ENCODE measurements at places on chromosomes 3 and 15.

GRCh38 chr15:39579487-39580116 lies 1.3 kb upstream of the THBS1 start:
- DNase-seq = no peak

GRCh38 chr15:64865126-64865997 lies 23.6 kb downstream of the PLEKHO2 start:
- no peak for DNase-seq

DNA sequence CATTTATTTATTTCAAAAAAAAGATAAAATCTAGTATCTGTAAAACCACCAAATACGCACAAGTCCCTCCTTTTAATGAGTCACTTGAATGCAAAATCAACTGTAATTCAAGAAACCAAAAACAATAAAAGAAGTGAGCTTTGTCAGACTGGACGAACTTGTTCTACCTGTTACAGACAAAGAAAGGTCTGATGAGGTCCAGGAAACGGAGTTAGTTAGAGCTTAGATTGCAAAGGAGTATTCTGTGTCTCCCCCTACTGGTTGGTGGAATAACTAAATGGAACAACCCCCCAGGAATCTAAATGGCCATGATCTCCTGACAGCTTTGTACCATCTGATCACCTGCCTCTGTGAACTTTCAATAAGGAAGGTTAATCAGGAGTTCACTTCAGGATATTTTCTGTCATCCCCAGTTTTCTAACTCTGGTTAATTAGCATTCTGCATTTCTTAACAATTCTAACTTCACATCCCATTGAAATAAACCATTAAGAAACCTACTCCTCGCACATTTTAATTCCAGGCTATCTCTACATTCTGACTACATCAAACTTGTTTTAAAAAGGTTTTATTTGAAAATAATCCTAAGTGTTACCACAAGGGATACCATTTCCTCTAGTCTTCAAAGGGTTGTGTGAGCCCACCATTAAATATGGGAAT lies 333.0 kb upstream of the SATB1 start:
- DNase-seq = peak; percentile 75

GRCh38 chr3:101027286-101027685 lies 34.1 kb upstream of the ABI3BP start:
- DNase-seq = no peak

DNA sequence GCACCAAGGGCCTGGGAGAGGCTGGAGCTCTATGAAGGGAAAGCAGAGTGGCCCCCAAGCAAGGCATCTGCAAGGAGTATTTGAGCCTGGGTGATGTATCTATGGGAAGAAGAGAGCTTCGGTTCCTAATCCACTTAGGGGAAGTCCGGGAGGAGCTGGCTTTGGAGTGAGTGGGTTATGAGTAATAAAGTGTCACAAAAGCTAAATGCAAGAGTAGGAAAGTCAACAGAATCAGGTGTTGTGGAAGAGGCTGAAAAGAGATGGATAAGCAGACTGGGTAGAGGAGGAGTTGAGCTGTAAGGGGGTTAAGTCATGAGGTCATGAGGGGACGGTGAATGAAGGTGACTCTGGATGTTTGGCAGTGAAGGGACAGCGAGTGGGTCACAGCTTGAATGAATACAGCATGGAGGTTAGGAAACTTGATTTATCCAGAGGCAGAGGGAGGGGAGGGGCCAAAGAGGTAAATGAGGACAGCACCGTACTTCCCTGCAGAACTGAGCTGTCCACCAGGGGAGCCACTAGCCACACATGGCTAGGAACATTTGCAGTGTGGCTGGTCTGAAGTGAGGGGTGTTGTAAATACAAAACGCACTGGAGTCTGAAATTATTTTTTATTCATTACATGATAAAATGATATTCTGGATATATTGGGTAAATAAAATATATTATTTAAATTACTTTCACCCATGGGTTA lies 83.3 kb downstream of the ADCY5 start:
- DNase-seq = no peak

- no peak for DNase-seq
Measured at GRCh38 chr3:179771797-179772196, 119.0 kb downstream of the USP13 start.

- DNase-seq = no peak
Measured at GRCh38 chr3:53702776-53703530, 143.3 kb downstream of the CHDH start.

DNA sequence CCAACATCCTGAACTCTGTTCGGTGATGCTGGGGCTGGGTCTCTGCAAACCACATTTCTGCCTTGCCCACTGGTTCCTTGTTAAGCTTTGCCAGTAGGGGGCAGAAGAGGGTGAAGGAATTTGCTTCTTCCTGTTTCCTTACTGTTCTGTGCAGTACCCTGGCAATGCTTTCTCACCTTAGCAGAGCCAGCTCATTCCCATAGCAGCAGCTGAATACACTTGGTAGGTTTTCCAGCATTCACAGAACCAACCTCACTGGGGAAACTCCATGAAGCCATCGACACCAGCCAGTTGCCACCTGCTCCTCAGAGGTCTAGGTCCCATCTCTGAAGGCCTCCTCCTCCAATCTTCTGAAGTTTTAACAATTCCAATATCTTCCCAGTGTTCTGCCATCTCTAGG lies 308.4 kb downstream of the PDCD6IP start:
- peak; percentile 28 for DNase-seq

DNA sequence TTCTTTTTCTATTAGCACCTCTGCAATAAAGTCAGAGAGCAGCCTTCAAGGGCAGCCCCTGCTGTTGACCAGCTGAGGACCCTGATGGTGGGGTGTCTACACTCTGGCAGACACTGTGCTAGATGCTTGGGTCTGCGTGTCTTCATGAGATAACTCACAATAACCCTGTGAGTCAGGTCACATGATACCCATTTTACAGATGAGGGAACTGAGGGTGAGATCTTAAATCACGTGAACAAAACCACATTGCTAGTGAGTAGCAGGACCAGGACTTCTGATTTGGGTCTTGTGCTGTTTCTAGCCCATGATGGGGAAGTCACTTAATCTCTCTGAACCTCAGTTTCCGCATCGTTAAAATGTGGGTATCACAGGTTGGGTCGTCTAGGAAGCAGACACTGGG lies 118.5 kb upstream of the LIPC start:
- DNase-seq = no peak

- DNase-seq = no peak
Measured at GRCh38 chr3:141178551-141178950, 53.1 kb upstream of the PXYLP1 start.

DNA sequence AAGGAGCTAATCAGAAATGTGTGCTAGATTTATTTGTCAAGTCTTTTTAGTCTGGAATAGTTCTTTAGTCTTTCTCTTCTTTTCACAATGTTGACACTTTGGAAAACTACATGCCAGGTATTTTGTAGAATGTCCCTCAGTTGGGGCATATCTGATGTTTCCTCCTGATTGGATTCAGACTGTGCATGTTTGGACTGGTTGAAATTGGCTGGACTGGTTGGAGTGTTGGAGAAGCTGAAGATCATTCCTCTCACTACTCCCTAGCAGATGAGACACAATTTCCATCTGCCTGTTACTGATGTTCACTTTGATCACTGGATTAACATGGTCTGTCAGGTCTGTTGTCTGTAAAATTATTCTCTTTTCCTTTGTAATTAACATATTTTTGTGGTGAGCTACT lies 3.7 kb downstream of the NME9 start:
- no peak for DNase-seq

DNA sequence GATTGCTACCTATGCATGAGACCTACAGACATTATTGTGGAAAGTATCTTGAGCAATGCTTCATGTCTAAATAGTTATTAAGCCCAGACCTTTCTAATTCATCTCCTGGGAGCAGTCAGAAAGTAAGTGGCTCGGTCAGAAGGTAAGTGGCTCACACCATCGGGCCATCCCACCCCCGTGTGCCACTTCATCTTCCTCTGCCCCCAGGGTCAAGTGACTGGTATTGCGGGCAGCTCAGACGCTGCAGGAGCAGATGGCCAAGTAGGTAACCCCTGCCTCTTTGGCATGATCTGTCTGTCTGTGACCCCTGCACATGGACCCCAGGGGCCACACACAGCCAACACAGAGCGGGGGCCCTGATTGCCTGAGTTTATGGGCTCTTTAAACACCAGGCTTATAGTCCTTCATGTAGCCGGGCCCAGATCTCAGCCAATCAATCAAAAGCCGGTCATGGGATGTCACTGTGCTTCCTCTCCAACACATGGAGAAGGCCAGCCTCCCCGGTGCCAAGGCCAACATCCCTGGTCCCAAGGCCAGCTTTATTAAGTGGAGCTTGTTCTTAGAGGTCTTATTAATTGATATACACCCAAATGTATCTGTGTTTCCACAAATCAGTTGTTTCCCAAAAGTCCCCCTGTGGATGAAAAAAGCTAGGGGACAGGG lies 42.9 kb downstream of the LARP6 start:
- no peak for DNase-seq

GRCh38 chr3:24661175-24661584 lies 166.5 kb upstream of the THRB start:
- no peak for DNase-seq

GRCh38 chr3:140844072-140844471 lies 97.6 kb upstream of the SLC25A36 start:
- peak; percentile 21 for DNase-seq

DNA sequence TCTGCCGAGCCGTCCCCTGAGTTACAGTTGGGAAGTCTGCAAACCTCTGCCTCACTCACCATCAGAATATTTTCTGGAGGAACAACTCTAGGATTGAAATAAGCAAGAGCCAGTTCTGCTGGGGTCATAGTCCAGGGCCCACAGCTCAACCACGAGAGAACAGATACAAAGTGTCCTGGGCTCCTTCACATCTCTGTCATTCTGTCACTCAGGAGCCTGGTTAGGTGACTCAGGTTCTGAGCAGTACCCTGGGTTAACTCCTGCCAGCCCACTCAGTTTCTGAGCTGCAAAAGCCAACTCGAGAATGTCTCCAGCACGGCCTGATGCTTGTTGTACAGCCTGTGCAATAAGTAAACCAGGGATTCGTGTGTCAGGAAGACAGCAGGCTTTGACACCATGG lies 155.7 kb downstream of the SLCO3A1 start:
- no peak for DNase-seq

GRCh38 chr15:72197460-72198355 lies at the start of gene GRAMD2A:
TSS of gene GRAMD2A (minus strand) at chr15:72197787.
- no peak for DNase-seq

DNA sequence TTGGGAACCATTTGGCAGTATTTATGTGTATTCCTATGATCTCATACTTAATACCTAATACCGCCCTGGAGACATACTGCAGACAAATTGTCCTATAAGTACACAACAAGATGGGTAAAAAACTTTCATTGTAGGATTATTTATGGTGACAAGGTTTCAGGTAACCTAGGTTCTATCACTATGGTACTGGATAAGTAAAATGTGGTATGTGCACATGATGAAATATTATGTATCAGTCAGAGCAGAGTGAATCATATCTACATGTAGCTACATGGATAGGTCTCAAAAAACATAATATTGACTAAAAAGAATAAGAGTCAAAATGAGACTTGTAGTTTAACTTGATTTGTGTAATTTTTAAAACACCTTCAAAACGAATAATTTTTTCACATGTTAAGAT lies 147.8 kb downstream of the LEKR1 start:
- no peak for DNase-seq

- peak; percentile 20 for DNase-seq
Measured at GRCh38 chr3:156577736-156578135, 22.8 kb upstream of the SSR3 start.

DNA sequence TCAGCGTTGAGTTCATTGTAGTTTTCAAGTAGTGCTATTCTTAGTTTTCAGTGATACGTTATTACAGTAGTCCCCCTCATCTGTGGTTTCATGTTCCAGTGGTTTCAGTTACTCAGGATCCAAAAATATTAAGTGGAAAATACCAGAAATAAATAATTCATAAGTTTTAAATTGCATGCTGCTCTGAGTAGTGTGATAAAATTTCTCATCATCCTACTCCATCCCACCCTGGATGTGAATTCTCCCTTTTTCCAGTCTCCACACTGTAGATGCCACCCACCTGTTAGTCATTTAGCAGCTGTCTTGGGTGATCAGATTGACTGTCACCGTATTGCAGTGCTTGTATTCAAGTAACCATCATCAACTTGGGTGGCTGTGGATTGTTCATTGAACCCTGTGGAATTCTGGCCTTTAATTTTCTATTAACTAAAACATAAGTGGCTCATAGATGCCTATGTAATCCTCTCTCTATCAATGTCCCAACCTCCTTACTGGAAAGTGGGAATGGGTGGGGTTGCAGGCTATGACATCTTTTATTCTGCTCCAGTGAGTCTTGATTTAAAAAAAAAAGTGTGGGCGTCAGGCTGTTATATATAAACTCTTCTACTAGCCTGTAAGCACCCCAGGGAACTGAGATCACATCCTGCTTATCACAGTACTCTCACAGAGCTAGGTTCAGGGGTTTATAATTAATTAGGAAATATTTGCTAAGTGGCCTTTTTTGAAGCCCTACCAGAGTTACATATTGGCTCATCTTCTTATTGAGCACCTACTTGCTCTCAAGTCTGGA lies 97.5 kb downstream of the CFAP20DC start:
- no peak for DNase-seq

GRCh38 chr3:157414861-157415260 lies 21.8 kb upstream of the PTX3 start:
- DNase-seq = no peak

DNA sequence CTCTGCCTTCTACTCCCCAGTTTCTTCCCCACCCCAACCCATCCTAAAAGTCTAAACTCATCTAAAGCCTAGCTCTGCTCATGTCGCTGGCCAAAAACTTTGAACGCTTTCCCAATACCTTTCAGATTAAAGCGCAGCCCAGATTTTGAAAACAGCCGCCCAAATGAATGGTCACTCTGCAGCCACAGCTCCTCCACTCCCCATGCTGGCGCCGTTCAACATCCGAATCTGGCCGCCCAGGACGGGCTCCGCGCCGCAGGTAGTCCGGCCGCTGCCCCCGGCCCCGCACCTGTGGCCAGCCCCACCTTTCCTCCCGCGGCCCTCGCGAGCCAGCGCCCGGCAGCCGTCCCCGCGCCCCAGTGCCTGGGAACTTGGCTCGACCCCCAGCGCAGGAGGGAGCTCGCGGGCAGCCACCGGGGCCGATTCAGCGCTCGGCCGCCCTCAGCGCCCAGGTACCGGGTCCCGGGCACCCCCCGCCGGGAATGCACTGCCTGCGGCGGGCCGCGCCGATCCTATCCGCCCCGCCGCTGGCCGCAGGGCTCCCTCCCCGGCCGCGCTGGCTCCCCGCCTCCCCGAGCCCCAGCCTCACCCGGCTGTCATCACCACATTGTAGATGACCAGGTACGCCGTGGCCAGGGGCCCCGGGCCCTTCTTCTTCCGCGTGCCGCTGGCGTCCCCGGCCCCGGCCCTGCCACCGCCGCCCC lies 417 bp downstream of the HACD2 start:
- no peak for DNase-seq

GRCh38 chr3:82067420-82067819 lies 306.0 kb upstream of the GBE1 start:
- DNase-seq = no peak

Data from CD14-positive monocyte (primary cell).